GM13977 (cell line): ENCODE measurements at places on chromosomes 2 and 18.

DNA sequence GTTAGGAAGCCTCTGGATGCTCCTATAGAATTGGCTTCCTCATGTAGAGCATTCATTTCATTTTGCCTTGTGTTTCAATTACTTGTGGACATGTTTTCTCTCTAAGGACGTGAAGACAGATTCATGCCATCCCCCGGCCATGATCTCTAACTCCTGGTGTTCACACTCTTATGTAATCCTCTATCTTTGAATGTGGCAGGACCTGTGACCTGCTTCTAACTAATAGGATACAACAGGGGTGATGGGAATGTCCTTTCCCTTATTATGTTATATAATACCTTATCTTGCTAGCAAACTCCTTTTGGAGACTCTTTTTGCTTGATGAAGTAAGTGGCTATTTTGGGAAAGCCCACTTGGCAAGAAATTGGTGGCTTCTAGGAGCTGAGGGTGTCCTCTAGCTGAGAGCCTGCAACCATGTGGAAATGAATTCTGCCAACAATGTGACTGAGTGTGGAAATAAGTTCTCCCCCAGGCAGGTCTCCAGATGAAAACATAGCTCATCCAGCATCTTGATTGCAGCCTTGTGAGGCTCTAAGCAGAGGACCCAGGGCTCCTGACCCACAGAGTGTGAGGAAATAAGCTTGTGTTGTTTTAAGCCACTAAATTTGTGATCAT, 13.8 kb downstream of the DPYSL5 start:
- DNase-seq, result no peak

- DNase-seq, result no peak
Measured at GRCh38 chr2:44188696-44189095, 20.0 kb downstream of the PPM1B start.

DNA sequence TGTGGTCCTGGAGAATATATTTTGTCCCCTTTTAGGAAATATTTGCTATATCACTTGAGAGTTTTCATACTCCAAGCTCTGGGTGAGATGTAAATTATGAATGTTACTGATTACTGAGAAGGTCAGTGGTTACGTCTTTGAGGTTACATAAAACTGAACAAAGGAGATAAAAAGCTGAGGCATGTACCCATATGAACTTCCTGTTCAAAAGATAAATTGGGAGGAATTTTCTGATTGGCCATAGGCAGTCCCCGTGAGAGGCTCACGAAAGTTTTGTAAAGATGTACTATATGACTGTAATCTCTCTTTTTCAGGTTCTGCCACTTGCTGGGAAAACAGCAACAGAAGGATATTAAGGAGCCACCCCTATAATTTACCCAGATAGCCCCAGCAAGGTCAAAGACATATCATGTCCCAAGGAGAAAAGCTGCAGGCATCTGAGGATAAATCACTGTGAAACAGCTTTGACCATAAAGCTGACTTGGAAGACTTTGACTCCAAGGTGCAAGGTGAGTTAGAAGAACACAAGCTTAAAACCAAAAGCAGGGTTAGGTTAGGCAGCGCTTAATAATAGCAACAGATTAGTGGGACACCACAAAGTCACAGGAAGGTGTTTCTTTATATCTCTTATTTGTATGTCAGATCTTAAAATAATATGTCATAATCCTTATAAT, 90.4 kb downstream of the OSBPL6 start:
- no peak for DNase-seq

- peak; percentile 30 for DNase-seq
Measured at GRCh38 chr18:54119524-54120019, 104.9 kb downstream of the MBD2 start.

GRCh38 chr2:28906376-28906775, 11.9 kb downstream of the WDR43 start:
- no peak for DNase-seq

DNA sequence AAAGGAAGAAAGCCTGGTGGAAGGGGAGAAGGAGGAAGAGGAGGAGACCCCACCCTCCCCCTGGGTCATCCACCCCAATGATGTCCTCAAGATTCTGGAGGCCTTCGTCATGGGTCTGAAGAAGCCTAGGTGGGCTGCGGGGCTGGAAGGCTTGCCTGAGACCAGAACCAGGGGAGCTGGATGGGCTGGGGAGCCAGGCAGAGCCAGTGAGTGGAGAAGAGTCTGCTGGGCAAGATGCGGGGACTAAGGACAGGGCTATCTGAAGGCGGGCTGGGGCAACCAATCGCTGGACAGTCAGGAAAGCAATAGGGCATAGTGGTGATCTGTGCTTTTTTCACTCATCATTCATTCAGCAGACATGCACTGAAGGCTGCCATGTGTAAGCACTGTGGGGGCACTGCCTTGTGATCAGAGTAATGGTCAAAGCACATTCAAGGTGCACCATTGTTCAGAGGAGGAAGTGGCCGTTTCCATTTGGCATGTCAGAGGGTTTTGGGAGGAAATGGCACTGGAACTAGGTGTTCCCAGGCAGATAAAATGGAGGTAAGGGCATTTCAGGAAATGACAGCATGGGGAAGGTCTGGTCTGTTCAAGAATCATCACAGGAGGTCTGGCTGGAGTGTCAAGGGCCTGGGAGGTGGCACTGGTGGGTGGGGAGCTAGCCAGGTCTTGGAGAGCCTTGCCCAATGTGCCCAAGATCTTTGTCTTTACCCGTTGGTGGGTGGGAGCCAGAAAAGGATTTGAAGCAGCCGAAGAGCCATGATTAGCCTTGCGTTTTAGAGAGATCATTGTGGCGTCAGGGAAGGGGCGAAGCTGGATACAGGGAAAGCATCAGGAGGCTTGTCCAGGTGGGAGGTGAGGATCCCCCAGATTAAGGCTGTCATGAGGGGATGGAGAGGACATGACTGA, 24.2 kb downstream of the OTOF start:
- no peak for DNase-seq

DNA sequence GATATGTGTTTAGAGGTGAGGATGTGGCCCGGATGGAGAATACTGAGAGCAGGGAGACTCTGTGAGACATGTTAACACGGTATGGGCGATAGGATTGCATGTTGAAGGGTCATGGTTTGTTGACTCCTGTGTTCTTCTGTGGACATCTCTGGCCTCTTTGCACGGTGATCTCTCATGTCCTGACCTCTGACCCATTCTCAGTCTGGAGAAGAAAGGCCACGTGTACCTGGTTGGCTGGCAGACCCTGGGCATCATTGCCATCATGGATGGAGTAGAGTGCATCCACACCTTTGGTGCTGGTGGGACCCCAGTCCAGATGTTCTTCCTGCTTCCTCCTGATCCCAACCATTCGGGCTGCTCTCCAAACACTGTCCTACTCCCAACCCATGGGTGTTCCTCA, 9.9 kb downstream of the GCKR start:
- no peak for DNase-seq

- no peak for DNase-seq
Measured at GRCh38 chr2:215178121-215178520, 39.7 kb upstream of the ABCA12 start.

DNA sequence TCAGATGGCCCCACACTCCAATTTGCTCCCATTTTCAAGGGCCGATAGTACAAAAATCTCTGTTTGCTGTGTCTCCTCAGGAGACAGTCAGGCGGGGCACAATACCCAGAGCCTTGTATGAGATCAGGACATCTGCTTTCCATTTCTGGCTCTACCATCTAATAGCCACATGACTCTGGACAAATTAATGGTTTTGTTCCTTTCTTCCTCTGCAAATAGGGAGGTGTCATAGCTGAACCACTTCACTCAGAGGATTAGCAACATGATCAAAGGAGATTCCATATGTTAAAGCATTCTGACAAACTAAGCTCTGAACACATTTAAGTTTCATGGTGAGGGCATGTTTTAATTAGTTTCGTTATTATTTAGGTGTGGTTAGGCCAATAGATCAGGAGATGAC, 602.1 kb upstream of the SYT4 start:
- DNase-seq, result no peak

GRCh38 chr18:2172881-2173280, 398.4 kb downstream of the METTL4 start:
- DNase-seq, result no peak

- DNase-seq, result no peak
Measured at GRCh38 chr2:85439025-85439472, 20.5 kb downstream of the SH2D6 start.

GRCh38 chr2:178074123-178075005, 1.8 kb upstream of the PDE11A start:
- DNase-seq, result no peak

- no peak for DNase-seq
Measured at GRCh38 chr2:9613291-9613690, 17.5 kb downstream of the YWHAQ start.

DNA sequence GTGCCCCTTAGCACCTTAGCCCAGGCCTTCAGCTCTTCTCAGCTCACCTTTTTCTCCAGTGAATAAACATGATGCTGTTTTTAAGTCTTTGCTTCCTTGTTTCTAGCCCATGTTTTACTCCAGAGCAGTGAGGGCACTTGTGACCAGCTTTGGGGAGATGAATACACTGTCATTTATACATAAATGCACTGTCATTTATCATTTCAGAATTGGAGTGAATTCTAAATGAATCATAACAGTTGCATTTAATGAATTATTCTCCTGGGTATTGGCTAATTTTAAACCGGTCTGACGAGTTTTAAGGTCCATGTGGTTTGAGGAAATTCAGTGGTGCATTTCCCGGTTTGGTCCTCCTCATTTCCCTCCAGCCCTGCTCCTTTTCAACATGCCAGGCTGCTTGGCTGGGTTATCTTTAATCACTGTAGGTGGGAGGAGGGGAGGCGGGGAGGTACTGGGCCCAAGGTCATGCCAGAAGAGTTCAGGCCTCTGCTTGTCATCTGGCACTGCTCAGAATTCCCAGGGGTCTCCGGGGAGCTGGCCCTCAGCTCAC, 23.9 kb downstream of the PRKCE start:
- DNase-seq, result no peak

DNA sequence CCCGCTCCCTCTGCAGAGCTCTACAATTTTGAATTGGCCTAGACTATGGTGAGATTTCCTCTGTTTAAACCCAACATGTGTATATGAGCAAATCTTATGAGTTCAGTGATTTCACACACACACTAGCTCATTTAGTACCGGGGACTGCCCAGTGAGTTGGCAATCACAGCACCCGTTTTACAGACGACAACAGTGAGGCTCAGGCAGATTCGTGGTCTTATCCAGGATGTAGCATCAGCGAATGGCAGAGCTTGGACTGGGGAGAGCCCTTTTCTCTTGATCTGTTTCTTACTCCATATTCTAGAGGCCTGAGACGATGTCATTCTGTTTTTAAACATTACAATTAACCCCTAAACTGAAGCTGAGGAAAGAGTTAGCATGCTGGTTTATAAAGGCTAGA, 419.9 kb downstream of the NBAS start:
- DNase-seq, result no peak

- DNase-seq, result no peak
Measured at GRCh38 chr2:120654381-120655134, 81.1 kb upstream of the GLI2 start.

DNA sequence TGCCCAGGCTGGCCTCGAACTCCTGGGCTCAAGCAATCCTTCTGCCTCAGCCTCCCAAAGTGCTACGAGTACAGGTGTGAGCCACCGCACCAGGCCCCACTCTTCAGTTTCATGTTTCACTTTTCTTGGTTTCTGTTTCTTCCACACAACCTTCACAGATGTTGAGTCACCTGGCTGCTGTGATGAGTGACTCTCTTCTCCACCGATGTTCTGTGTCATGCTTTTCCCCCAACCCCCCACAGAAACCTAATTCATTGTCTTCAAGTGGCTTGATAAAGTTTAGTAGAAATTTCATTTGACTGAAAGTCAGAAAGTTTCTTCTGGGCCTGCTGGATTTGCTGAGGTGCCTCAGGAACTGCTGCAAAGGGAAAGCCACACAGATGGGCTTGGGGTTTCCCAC, 78.5 kb downstream of the SPHKAP start:
- no peak for DNase-seq

GRCh38 chr18:47863041-47863440, 67.4 kb downstream of the SMAD2 start:
- DNase-seq, result no peak

DNA sequence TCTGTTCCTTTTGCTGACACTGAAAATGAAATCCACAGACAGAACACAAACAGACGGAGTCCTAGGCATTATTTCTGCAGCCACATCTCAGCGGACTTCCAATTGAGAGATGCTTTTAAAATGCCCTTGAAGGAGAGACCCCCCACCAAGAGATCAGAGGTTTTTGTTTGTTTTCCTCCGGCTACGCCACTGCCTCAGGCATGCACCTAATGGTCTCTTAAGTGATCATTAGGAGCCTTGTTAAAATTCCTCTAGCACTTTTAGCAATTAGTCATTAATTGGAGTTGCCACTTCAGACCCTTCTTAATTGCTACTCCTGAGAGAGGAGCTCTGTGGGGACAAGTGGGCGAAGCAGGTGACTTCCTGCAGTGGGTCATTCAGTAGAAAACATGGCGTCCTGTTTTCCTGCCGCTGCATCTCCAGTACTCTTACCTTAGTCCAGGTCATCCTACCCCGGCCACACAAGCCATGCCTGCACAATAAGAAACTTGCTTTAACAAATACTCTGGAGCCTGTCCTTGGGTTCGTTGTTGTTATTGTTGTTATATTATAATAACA, 257.7 kb upstream of the CHAC2 start:
- DNase-seq, result no peak

DNA sequence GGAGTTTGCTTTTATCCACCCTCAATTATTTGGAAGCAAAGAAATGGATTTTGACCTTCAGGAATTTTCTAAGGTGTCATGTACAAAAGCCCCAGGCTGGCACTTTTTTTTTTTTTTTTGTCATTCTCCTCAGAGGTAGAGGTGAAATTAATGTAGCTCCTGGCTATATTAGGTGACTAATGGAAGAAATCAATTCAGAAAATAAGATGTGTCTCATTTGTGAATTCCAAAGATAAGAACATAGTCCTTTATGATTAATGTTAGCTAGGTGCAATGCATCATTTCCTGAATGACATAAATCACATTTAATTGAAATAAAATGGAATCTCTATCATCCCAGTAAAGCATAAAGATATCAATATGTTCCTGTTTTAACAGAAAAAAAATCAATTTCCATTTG, 477.6 kb downstream of the FBXO15 start:
- DNase-seq, result no peak

DNA sequence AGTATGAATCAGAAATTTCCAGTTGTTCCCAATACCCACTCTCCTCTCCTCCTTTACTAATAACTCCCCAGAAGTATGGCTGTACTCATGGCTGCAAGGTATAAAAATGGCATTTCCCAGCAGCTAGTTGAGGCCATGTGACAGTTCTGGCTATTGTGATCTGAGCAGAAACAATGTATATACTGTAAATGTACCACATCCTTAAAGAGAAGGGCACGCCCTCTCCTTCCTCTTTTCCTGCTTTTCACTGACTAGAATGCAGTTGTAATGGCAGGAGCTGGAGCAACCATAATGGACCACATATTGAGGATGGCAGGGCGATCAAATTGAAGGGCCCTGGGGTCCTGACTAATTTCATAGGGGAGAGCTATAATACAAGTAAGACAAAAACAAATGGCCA, 211.2 kb downstream of the TNS1 start:
- DNase-seq, result no peak

DNA sequence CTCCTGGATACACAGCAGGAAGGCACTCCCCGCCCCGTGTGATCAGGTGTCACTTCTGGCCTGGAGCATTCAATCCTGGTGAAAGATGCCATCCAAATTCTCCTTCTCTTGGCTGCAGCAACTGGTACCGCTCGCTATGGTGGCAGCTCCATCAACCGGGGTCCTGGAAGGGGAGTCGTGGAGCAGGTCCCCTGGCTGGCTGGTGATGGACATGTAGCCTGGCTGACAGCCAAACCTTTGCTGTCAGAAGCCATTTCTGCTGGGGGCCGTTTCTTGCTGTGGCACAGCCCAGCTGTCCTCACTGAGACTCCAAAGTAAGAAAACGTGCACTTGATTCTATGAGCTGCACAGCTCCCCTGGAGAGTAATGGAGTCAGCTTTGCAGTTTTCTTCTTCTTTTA, 7.1 kb upstream of the CYS1 start:
- no peak for DNase-seq
